Upper lobe of right lung (tissue), 1 donor: ENCODE measurements at places on chromosomes 13 and 19. TPM values are rescaled to one million over a fixed set of nuclear protein-coding genes. Genes with fewer than 3 reads are reported as not detected.
A peak's percentile ranks its signal among the peaks of the same experiment; 100 is the strongest.

- DNase-seq = no peak
- no peaks in the 10 kb centered on the region for H3K4me1 ChIP-seq
- no peak overlapping the region for H3K27ac ChIP-seq
- no peaks in the 10 kb centered on the region for H3K36me3 ChIP-seq
- no peaks in the 10 kb centered on the region for H3K27me3 ChIP-seq
- H3K4me3 ChIP-seq = no peak overlapping the region
These were observed 1.3 kb downstream of the LILRA1 start for GRCh38 chr19:54594737-54595136.

DNA sequence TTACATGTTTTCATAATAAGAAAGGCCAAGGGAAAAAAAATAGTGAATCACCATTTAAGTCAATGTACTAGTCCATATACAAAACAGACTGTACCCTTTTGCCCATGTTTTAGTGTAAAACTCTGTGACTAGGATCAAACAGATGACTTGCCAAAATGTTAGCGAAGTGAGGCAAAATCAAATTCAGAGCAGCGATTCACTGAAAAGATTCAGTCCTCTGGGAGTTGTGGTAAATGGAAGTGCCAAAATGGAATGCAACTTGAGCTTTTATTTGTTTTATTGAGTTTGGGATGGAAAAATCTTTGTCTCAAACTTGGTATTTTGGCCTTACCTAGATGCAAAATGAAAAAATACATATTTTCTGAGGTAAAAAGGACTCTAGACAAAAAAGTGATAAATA, 9.1 kb downstream of the CDADC1 start:
- H3K27ac ChIP-seq = no peak overlapping the region
- H3K36me3 ChIP-seq = peaks cover 56% of the 10 kb centered on the region
- H3K4me3 ChIP-seq = no peak overlapping the region
- no peaks in the 10 kb centered on the region for H3K27me3 ChIP-seq
- no peaks in the 10 kb centered on the region for H3K4me1 ChIP-seq
- DNase-seq = no peak

DNA sequence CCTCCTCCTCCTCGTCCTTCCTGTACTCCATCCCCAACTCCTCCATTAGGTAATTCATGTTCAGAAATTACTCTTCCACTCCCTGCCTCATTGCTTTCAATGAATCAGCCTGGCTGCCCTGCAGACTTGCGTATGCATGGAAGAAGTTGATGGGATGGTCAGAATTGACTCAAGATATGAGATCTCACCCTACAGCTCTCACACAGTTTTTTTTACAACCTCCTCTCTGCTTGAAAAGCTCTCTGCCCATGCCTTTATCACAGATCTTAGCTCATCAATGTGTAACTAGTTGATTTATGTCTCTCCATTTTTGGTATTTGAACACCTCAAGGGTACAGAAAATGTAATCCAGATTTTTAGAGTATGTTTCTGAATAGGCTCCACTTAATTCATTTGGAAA, 506.9 kb downstream of the TBC1D4 start:
- no peaks in the 10 kb centered on the region for H3K36me3 ChIP-seq
- no peaks in the 10 kb centered on the region for H3K27me3 ChIP-seq
- no peak overlapping the region for H3K27ac ChIP-seq
- DNase-seq = no peak

DNA sequence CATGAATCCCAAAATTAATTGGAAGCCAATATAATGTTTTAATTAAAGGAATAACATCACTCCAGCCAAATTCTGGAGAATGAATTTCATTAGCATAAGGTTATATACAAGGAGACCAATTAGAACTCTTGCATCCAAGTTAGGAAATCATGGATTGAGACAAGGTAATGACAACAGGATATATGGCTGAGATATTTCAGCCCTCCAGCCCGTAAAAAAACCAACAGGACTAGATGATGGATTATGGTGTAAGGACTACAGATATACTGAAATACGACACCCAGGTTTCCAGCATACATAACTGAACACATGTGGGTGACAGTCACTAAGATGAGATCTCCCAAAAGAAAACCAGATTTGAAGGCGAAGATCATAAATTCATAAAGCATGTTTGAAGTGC, 56.5 kb downstream of the TSC22D1 start:
- H3K36me3 ChIP-seq = no peaks in the 10 kb centered on the region
- no peak for DNase-seq
- no peak overlapping the region for H3K4me3 ChIP-seq
- no peaks in the 10 kb centered on the region for H3K4me1 ChIP-seq
- H3K27me3 ChIP-seq = no peaks in the 10 kb centered on the region

DNA sequence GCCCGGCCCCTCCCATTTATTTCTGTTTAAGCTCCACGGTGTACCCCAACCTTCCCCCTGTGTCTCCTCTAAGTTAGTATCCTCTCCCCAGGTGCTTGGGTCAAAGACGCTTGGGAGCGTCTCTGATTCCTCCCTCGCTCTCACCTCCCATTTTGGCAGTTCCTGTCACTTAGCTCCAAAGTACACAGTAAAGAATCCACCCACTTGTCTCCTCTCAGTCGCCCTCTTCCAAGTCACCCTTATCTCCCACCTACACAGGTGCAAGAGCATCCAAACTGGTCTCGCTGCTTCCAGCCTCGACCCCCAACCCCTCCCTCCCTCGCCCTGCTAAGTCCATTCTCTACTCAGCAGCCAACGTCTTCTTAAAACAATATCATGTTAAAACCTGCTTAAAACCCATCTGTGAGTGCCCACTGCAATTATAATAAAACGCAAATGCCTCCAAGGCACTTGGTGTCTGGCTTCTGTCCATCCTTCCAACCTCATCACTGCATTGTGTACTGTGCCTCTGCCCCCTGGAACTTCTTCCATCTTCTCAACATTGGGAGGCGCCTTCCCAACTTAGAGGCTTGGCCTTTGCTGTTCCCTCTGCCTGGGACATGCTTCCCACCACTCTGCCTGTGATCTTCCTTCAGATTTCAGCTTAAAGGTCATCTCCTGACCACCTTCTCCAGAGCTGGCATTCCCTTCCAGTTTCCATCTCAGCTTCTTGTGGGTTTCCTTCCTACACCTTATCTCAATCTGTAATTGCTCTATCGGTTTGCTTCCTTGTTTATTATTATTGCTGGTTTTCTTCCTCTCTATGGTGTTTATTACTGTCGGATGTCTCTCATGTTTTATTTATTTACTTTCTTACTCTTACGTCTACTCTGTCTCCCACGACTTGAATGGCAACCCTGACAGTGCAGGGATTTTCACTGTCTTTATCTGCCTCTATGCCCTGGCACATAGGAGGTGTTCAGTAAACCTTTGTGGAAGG, 9.5 kb upstream of the KLK14 start:
- H3K27ac ChIP-seq = no peak overlapping the region
- no peak for DNase-seq
- no peaks in the 10 kb centered on the region for H3K36me3 ChIP-seq
- no peaks in the 10 kb centered on the region for H3K4me1 ChIP-seq

DNA sequence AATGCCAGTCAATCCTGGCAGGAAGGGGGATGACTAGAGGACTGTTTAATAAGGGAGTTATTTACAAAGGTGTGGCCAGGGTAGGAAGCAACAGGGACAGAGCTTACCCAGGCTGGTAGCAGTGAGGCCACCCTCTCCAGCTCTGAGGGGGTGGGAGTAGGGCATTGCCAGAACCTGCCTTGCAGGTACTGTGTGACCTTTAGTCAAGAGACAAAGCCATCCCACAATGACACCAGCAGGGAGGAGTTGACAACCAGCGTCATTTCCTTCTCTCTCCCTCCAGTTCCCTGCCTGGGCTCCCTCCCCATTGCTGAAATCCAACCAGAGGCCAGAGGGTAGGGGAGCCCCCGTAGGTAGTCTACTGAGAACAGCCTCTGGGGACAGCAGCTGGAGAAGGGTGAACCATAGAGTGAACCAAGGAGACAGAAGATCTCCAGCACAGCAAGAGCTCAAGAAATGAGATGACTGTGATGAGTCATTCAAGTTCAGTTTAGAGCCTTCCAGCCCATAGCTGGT, 33.3 kb upstream of the SPATA13 start:
- no peak overlapping the region for H3K4me3 ChIP-seq
- no peak overlapping the region for H3K27ac ChIP-seq

GRCh38 chr13:41568143-41568971, 111.0 kb downstream of the RGCC start:
- no peak overlapping the region for H3K4me3 ChIP-seq
- no peak for DNase-seq
- no peak overlapping the region for H3K27ac ChIP-seq
- H3K4me1 ChIP-seq = peaks cover 7% of the 10 kb centered on the region
- H3K27me3 ChIP-seq = no peaks in the 10 kb centered on the region

DNA sequence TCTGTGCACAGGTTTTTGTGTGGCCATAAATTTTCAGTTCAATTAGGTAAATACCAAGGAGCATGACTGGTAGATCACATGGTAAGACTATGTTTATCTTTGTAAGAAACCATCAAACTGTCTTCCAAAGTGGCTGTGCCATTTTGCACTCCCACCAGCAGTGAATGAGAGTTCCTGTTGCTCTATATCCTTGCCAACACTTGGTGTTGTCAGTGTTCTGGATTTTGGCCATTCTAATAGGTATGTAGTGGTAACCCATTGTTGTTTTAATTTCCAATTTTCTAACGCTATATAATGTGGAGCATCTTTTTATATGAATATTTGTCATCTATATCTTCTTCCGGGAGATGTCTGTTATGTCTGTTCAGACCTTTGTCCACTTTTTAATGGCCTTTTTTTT, 51.7 kb upstream of the MED4 start:
- H3K27ac ChIP-seq = no peak overlapping the region
- no peak overlapping the region for H3K4me3 ChIP-seq
- no peaks in the 10 kb centered on the region for H3K36me3 ChIP-seq
- DNase-seq = no peak
- no peaks in the 10 kb centered on the region for H3K27me3 ChIP-seq
- H3K4me1 ChIP-seq = peaks cover 16% of the 10 kb centered on the region

GRCh38 chr13:47475441-47475948, 525.6 kb downstream of the SUCLA2 start:
- H3K4me3 ChIP-seq = no peak overlapping the region
- no peaks in the 10 kb centered on the region for H3K36me3 ChIP-seq
- H3K27me3 ChIP-seq = no peaks in the 10 kb centered on the region
- no peak for DNase-seq
- no peak overlapping the region for H3K27ac ChIP-seq

GRCh38 chr13:38582133-38582532, 104.7 kb upstream of the FREM2 start:
- no peaks in the 10 kb centered on the region for H3K27me3 ChIP-seq
- no peak overlapping the region for H3K4me3 ChIP-seq

- no peaks in the 10 kb centered on the region for H3K36me3 ChIP-seq
- no peak overlapping the region for H3K4me3 ChIP-seq
- peak; percentile 35 for DNase-seq
These were observed 11.4 kb downstream of the VSTM2B start for GRCh38 chr19:29537181-29537580.

- no peaks in the 10 kb centered on the region for H3K27me3 ChIP-seq
- H3K4me3 ChIP-seq = no peak overlapping the region
- H3K4me1 ChIP-seq = no peaks in the 10 kb centered on the region
- no peaks in the 10 kb centered on the region for H3K36me3 ChIP-seq
- no peak for DNase-seq
These were observed 1461.6 kb downstream of the PCDH9 start for GRCh38 chr13:65768545-65768944.

DNA sequence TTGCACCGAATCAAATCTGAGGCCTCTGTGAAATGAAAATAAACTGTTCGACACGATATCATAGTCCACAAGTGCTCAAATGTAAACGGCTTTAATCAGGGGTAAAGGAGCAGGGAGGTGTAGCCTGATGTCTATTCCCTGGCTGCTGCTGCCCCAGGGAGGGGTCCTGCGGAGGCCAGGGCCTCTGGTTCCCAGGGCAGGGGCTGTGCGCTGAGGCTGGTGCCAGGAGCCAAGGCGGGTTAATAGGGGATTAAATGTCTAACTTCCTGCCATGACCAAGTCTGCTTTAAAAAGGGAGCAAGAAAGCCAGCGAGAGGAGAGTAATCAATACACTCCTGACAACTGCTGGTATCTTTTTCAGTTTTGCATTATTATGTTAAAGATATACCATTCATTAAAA, 59.4 kb downstream of the ZNF536 start:
- H3K27me3 ChIP-seq = no peaks in the 10 kb centered on the region
- no peak for DNase-seq
- no peaks in the 10 kb centered on the region for H3K36me3 ChIP-seq
- no peak overlapping the region for H3K4me3 ChIP-seq

DNA sequence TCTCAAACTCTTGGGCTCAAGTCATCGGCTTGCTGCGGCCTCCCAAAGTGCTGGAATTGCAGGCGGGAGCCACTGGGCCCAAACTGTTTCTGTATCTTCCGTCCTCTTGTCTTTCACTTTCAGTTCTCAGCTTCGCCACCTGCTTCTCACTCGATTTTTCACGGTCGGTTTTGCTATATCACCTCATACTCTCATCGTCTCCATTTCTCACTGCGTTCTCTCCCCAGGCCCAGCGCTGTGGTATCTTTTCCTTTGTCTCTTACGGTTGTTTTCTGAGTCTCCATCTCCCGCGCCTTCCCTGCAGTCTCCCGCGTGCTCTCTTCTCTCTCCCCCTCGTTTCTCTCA, 14.9 kb downstream of the SSC5D start:
- no peaks in the 10 kb centered on the region for H3K36me3 ChIP-seq
- DNase-seq = no peak
- no peak overlapping the region for H3K27ac ChIP-seq

DNA sequence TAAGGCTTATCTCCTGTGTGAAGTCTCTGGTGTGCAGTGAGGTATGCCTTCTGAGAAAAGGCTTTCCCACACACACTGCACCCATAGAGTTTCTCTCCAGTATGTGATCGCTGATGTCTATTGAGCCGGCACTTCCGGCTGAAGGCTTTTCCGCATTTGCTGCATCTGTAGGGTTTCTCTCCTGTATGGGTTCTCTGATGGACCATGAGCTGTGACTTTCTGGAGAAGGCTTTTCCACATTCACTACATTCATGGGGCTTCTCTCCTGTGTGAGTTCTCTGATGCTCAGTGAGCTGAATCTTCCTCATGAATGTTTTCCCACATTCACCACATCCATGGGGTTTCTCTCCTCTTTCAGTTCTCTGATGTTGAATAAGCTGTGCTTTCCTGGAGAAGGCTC, 14.7 kb downstream of the ZNF577 start:
- no peaks in the 10 kb centered on the region for H3K27me3 ChIP-seq
- H3K36me3 ChIP-seq = peaks cover 42% of the 10 kb centered on the region
- H3K4me3 ChIP-seq = no peak overlapping the region

CARD8 gene
- total RNA-seq = 88.2 TPM

RFPL4AL1 gene
- not detected for total RNA-seq

TGFBR3L gene
- 1.2 TPM for total RNA-seq

PODNL1 gene
- total RNA-seq = 2.8 TPM

GRK1 gene
- 0.09 TPM for total RNA-seq

KL gene
- 12.5 TPM for total RNA-seq

CD70 gene
- total RNA-seq = 1.7 TPM

HIF3A gene
- 63.1 TPM for total RNA-seq

MYO16 gene
- 0.46 TPM for total RNA-seq
